ENCODE measurements at places on chromosomes 5 and 9. TPM values are rescaled to one million over a fixed set of nuclear protein-coding genes. Genes with fewer than 3 reads are reported as not detected.

The ADAMTS6 gene
- total RNA-seq = 43.4 TPM

- no peak for DNase-seq
Measured at GRCh38 chr5:108753877-108754276, 6.2 kb downstream of the FER start.

The NDUFAF2 gene
- 42.4 TPM for total RNA-seq

The CSF1R gene
- not detected for total RNA-seq

DNA sequence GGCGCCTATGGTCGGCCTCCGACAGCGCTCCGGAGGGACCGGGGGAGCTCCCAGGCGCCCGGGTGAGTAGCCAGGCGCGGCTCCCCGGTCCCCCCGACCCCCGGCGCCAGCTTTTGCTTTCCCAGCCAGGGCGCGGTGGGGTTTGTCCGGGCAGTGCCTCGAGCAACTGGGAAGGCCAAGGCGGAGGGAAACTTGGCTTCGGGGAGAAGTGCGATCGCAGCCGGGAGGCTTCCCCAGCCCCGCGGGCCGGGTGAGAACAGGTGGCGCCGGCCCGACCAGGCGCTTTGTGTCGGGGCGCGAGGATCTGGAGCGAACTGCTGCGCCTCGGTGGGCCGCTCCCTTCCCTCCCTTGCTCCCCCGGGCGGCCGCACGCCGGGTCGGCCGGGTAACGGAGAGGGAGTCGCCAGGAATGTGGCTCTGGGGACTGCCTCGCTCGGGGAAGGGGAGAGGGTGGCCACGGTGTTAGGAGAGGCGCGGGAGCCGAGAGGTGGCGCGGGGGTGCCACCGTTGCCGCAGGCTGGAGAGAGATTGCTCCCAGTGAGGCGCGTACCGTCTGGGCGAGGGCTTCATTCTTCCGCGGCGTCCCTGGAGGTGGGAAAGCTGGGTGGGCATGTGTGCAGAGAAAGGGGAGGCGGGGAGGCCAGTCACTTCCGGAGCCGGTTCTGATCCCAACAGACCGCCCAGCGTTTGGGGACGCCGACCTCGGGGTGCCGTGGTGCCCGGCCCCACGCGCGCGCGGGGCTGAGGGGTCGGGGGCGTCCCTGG lies 561 bp downstream of the DAPK1 start:
- peak; percentile 57 for DNase-seq

The MARCOL gene
- not detected for total RNA-seq

DNA sequence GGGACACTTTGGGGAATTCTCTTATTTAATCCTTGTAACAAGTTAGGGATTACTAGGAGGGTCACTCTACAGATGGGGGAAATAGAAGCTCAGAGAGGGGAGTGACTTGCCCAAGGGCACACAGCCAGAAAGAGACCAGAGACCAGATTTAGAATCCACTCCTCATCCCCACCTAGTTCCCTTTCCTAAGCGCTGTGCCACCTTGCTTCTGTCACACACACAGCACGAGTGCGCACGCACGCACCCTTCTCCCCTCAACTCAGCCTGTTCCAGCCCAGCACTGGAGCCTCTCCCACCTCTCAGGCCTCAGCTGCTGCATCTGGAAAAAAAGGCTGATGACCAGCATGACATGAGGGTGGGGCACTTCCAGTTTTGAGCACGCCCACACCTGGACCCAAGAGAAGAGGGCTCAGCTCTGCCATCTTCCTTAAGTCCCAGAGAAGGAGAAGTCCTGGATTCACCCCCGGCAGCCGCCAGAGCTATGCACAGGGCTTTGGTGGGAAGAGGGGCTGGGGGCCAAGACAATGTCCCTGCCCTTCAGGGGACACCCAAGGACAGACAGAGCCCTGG lies 18.5 kb downstream of the NR5A1 start:
- no peak for DNase-seq

DNA sequence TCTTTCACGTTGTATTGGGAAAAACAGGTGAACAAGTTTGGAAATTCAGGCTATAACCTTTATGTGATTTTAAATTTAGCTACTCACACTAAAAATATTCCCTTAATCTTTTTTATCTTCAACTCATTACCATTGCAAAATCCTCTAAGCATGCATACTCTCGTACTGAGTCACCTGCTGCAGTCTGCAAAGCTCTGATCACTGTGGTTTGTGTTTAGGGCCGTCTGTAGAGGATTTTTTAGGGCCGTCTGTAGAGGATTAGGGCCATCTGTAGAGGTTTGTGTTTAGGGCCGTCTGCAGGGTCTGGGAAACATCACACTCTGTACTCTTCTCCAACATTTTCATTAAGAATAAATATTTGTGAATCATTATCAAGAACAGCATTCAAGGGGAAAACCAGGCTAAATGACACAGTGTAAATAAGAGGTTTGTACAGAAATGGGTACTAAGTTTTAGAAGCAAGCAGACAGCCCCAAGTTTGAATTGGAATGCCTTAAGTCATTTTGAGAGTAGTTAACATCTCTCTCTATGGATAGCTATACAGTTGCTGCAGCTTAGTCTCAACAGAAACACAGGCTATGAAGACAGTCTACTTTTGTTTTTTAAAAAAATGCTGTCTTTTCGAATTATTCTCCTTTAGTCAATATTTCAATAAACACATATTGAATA lies 155.0 kb upstream of the TSLP start:
- no peak for DNase-seq

The SPATA31C1 gene
- total RNA-seq = not detected

- DNase-seq = peak; percentile 81
Measured at GRCh38 chr5:72818866-72819534, 2.5 kb downstream of the TNPO1 start.

DNA sequence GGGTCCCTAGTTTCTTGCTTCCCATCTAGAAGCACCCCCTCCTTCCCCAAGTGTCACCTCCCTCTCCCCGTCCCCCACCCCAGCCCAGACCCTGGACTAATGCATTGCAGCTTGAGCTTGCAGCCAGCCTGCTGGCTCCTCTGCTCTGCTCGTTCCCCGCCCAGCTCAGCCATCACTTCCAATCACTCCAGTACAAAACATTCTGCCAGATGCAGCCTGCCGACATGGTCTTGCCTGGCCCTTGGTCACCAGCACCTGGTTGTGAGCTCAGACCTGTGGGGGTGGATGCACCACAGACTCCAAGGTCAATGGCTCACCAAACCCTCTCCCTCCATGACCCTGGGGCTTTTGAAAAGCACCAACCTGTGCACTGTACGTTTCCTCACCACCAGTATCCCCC lies 172.9 kb upstream of the SMIM23 start:
- no peak for DNase-seq

DNA sequence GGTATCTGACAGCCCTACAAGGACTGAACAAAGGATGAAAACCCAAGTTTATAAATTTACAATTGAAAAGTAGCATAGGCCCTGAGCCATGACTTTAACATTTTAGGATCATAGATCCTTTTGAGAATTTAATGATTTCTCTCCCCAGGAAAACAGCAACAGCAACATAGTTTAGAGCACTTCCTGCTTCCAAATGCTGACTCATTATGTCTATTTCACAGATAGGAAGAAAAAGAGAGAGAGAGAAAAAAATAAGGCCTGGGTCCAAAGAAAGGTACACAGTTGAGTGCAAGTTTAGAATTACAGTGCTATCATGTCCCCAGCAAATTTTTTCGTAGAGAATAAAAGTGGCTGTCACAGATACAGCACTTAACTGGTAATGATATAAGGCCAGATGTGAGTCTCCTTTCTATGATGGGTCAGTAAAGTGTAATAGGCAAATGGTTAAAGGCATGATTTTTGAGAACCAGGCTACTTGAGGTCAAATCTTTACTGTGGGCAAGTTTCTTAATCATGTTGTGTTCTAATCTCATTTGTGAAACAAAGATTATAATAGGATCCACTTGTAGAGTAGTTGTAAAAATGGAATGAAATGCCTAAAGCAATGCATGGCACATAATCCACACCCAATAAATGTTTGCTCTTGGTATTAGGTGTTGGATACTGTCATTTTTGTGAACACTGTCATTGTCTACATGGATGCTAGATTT lies 12.3 kb upstream of the PPP2R2B start:
- DNase-seq = no peak

The PCDHGA3 gene
- total RNA-seq = 1.2 TPM

DNA sequence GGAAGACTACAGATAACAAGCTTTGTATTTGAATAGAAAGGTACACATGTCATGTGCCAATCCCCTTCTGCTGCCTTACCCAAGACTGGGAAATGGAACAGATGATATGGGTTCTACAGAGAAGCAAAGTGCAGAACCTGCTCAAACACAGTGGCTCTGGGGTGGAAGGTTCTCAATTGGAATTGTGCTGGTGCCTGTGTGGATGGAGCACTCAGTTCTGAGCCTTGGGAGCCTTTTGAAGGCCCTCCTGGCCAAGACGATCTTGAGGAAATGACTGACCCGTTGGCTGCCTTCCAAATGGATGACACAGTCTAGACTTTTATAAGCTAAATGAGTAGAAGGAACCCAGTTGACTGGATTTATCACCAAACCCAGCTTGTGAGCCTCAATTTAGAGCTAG lies 4.2 kb upstream of the PRSS3 start:
- DNase-seq = peak; percentile 69

- no peak for DNase-seq
Measured at GRCh38 chr5:83553000-83553486, 81.5 kb downstream of the VCAN start.
